ENCODE measurements at places on chromosomes 12 and 14. TPM values are rescaled to one million over a fixed set of nuclear protein-coding genes. Genes with fewer than 3 reads are reported as not detected.

AQP6 gene
- not detected for total RNA-seq

CCDC197 gene
- not detected for total RNA-seq

AGAP2 gene
- total RNA-seq = under 0.01 TPM

KRT82 gene
- total RNA-seq = not detected

- DNase-seq = peak; percentile 77
Measured at GRCh38 chr12:101793401-101793800, 37.4 kb downstream of the GNPTAB start.

DNA sequence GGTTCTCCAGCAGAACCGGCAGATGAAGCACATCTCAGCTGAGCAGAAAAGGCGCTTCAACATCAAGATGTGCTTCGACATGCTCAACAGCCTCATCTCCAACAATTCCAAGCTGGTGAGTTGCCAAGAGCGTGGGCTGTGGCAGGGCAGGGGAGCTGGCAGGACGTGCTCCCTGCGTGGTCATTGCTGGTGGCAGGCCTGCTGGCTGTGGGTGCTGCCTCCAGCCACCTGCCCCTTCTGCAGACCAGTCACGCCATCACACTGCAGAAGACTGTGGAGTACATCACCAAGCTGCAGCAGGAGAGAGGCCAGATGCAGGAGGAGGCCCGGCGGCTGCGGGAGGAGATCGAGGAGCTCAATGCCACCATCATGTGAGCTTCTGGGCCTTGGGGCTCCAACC is 35.8 kb downstream of the IL31 start:
- no peak for DNase-seq

DNA sequence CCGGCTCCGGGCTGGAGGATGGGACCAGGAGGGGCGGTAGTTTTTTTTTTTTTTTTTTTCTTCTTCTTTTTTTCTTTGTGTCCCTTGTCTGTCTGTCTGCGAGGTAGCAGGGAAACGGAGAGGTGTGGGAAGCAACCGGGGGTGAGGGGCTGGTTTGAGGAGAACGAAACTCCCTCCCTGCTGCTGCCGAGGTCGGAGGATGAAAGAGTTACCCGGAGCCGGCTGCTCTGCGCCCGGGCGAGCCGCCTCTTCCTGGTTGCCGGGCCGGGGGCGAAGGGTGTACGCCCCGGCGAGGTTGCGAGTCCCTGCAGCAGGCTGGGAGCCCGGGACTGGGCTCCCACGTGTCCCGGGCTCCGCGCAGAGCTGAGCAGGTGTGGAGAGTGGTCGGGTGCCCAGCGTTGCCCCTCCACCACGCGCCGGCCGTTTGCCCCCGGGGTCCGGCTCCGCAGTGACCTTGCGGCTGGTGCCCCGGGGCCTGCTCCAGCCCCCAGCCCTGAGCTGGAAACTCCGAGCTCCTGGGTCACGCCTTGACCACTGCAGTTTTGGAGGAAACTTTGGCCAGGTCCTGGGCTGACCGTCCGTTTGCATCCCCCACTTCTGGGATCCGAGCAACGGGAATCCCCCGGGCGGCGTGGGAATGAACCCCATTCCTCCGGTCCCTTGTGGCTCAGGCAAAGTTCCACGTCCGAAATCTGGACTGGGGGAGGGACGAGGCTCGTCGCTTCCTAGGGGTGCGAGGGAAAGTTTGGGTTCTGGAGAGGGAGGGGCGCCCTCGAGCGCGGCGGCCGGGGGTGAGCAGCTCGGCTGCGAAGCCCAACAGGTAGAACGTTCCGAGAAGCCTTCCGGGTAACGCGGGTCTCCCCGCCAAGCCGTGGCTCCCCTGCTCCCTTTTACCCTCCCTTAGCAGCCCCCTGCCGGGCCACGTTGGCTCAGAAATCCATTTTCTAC is 1.3 kb downstream of the CHST11 start:
- DNase-seq = no peak

- no peak for DNase-seq
Measured at GRCh38 chr12:71465796-71466195, 26.2 kb downstream of the LGR5 start.

DNA sequence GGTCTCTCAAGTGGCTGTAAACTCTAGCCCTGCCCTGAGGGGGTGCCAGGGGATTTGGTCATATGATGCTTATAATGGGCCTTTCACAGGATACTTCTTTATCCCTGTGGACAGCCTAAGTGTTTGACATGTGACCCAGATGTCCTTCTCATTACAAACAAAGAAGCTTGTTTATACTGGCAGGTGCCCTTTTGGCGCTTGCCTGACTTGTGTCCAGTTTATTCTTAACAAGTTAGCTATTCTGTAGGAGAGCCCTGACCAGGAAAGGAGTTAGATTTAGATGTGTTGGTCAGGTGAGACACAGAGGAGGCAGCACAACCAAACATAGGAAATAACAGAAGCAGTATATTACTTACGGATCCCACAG is 51.9 kb downstream of the CCDC91 start:
- no peak for DNase-seq

DNA sequence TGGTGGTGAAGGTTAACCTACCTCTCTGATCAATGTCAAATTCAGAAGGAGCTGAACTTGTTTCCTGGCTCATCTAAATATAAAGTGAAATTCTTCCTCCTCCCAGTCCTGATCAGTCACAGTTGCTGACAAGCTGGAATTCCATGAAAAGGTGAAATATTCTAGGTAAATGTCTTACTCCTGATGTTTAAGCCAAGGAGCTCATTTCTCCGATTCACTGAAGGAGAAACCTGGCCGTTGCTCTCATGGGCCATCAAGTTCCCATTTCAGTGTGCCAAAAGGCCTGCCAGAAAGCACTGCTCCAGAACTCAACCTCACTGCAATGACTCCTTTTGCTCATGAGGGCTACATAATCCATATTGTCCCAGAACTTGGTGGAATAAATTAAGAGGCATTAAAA is 707.5 kb downstream of the GALC start:
- DNase-seq = no peak

DNA sequence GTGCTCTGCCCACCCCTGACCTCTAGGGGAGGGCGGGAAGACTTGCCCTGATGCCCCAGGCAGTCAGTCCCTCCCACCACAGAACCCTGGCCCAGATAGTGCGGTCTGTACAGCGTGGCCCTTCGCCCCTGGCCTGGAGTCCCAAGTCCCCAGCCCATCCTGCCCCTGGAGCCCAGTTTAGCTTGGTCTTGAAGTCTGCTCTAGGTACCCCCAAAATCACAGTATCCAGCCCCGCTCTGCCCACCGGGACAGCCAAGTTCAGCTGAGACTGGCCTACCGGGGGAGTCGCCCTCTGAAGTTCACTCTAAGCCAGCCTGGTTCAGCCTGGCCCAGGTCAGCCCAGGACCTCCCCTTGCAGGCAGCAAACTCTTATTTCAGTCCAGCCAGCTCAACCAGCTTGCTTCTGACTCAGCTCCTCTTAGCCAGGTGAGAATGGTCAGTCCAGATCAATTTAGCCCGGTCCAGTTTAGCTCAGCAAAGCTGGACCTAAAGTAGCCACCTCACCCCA is 75.9 kb downstream of the TMEM121 start:
- DNase-seq = no peak
